Activated T-helper 1 cell treated with anti-CD3 and anti-CD28 coated beads, Interleukin-2, amount 50 U/mL, for 16 hours (primary cell): ENCODE measurements at places on chromosomes 2 and 18.

DNA sequence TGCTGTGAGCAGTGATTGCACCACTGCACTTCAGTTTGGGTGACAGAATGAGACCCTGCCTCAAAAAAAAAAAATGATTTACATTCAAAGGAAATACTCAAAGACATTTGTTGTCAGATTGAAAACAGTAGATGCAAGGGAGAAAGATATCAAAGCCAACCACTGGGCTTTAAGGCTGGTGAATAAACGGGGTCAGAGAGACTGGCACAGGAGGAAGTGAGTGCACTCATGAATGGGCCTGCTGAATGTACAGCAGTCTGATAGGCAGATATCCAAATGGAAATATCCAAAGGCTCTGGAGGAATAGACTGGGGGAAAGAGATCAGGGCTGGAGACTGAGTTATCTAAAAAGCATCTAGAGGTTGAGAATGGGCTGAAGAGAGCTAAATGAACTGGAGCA lies 10.9 kb downstream of the RNF125 start:
- no peak for DNase-seq

DNA sequence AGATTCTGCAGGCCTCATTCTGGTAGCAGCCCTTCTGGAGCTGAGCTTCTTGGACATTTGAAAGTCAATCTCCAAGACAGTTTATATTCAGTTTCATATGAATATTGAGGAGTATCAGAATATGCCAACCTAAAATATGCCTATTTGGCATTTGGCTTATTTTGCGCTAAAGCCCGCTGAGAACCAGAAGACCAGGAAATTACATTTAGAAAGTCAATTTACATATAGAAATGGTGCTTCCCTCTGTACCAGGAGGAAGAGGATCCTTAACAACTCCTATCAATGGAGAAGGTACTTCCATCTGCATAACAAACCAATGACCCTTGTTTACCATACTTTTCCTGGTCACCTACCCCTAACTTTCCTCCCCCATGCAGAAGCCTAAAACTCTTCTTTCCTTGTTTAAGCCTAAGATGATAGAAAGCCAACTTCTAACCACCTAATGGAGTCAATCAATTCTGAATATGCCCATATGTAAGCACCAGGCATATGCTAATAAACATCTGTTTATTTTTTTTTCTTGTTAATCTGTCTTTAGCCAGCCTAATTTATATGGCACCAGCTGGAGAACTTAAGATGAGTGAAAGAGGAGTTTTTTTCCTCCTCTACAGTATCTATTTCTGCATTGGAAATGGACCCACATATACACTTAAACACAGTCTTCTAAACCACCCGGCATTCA lies 57.0 kb upstream of the DYNC1I2 start:
- DNase-seq: no peak

GRCh38 chr2:54967759-54968365 lies 82.4 kb downstream of the RTN4 start:
- DNase-seq: no peak

GRCh38 chr2:216724190-216724589 lies 28.8 kb upstream of the IGFBP5 start:
- DNase-seq: no peak

GRCh38 chr18:58336605-58337004 lies 292.3 kb downstream of the ALPK2 start:
- DNase-seq: no peak

GRCh38 chr18:79521416-79522205 lies 125.9 kb downstream of the NFATC1 start:
- DNase-seq: no peak

DNA sequence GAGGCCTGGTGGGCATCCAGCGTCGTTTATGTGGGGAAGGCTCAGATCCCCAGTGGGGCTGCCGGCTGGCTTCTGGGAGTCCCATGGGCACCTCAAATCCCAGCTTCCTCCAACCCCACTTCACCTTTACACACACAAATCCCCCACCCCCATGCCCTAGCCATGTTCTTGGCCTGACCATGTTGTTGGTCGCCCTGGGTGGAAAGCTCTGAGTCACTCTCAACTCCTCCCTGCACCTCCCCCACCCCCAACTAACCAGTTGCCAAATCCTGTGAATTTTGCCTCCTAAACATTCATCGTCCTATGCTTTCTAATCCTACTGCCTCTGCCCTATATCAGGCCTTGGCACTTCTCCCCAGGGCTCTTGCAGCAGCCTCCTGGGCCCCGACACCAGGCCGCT lies 6.4 kb downstream of the TNS1 start:
- DNase-seq: no peak

- no peak for DNase-seq
Observed at GRCh38 chr2:10000541-10000940, 42.8 kb upstream of the KLF11 start.

DNA sequence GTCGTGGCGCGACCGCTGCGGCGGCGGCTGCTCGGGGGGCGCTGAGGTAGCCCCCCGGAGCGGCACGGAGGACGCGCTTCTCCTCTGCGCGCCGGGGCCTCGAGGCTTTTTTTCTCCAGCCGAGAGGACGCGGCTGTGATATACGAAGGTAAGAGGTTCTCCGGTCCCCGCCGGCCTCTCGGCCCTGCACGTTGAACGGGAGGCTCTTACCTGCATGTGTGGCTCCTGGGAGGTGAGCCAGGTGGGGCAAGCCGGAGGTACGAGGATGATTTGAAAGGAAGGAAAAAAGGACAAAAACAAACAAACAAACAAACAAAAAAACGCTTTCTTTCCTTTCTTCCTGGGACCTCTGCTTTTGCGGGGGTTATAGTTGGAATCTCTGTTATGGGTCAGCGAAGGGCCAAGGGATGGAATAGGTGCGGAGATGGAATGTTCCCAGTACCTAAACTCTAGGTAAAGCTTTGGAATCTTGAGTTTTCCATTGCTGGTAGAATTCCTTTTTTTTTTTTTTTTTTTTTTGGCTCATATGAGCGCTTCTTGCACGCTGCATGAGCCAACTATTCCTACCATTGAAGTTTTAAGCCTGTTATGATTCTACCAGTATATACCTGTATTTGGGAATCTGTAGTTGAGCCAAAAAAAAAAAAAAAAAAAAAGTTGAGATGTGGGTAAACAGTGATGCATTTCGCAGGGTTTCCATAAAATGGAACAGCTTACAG lies 674 bp downstream of the PTPN4 start:
- DNase-seq: no peak

GRCh38 chr2:55885127-55885943 lies 38.2 kb downstream of the EFEMP1 start:
- no peak for DNase-seq

- DNase-seq: no peak
Observed at GRCh38 chr2:72892506-72893173, 5.4 kb downstream of the SPR start.

DNA sequence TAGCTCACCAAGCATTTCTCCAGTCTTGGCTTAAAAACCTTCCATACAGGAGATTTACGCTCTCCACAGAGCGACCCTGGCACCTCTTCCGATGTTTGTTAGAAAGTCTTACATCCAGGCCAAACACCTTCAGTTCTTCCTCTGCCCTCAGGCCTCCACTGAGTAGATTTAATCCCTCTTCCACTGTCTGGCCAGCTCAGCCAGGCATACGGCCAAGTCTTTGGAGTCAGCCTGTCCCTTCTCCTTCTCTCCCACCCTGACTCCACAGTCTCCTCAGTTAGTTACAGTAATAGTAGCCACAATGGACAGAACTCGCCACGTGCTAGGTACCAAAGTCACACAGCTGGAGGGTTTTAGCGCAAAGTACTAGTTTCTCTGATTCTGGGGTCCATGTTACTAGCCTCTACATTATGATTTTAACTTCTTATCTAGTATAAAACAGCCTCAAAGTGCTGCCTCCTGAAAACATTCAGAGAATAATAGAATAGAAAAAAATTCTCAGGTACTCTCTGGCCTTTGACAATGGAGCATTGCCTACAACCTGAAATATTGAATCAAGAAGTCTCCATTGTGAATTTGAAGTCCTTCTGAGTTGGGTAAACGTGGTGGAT lies 39.5 kb downstream of the THNSL2 start:
- no peak for DNase-seq

- no peak for DNase-seq
Observed at GRCh38 chr18:38047820-38048219, 482.2 kb upstream of the CELF4 start.

GRCh38 chr2:148237911-148238310 lies 217.0 kb downstream of the MBD5 start:
- no peak for DNase-seq

DNA sequence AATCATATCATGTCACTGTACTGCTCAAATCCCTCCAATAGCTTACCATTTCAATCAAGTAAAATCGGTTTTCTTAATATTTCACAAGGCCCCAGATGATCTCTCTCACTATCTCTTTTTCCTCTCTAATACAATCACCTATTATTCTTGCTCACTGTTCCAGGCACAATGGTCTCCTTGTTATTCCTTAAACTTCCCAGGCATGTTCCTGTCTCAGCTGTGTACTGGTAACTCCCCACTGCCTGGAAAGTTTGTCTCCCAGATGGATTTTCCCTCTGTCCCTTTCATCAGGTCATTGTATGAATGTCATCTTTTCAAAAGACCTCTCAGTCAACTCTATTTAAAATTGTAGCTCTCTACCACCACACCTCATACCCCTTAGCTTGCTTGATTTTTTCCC lies 30.7 kb upstream of the FANCL start:
- no peak for DNase-seq

GRCh38 chr18:13485604-13486003 lies 240.8 kb downstream of the FAM210A start:
- no peak for DNase-seq

DNA sequence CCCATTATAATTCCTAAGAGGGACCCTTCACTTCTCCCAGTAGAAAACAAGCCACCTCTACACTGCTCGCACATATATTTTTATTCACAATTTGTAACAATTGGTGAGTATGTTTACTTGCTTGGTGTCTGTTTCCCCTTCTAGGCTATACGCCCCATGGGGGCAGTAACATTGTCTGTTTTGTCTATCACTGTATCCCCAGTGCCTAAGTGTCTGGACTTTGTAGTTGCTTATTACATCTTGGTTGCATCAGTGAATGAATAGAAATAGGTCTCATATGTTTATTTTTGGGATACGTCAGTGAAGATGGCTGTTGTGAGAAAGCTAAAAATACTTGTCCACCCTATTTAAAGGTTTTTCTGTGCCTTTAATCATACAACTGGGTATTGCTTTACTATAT lies 87.4 kb upstream of the ITGB6 start:
- no peak for DNase-seq

DNA sequence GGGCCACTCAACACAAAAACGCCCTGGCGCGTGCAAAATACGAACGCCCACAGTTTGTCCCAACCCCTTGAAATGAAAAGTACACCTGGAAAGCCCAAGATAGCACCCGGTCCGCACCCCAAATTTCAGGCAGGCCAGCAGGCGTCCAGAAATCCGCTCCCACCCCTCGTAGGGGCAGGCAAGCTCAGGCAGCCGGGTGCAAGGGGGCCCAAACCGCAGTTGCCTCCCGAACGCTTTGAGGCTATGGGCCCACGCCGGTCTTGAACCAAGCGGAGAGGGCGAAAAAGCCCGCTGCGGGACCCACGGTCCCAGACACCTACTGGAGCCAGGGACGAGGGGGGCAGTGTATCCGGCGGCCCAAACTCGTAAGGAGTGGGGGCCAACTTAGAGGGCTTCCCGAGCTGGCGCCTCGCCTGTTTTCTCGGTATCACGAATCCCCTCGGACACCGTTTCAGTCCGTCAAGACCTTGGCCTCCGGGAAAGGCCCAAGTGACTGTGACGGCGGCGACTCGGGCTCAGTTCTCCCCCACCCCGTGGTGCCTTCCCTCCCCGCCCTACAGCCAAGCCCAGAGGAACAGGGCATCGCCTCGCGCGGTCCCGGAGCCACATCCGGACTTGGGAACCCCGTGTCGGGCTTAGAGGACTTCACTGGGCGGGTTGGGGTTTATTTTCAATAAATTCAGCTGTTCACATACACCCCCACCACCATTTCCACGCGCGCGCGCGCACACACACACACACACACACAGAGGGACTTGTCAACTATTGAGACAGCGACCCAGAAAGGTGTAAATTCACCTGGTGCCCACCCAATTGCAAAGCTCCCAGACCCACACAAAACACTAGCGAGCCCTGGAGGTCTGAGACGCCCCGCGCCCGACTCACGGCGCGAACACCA lies 6.2 kb upstream of the SATB2 start:
- DNase-seq: no peak

- DNase-seq: no peak
Observed at GRCh38 chr2:219469186-219469724, 29.4 kb upstream of the GMPPA start.

DNA sequence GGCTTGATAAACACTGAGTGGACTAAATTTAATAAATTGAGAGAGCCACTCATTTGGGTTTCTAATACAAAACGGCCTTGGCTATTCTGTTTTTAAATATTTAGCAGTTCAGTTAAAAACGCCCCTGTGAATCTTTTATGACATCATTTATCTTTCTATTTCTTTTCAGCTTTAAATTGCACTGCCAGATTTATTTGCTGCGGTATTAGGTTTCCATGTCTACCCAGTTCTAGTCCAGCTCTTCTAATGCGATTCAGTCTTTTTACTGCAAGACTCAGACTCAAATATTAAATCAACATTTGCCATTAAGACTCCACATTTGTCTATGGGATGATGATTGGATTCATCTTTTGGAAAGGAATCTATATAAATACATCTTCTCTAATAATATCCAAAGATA lies 2174.3 kb upstream of the PIK3C3 start:
- DNase-seq: no peak

GRCh38 chr2:16050908-16051489 lies 110.6 kb downstream of the MYCN start:
- no peak for DNase-seq

GRCh38 chr2:158539176-158540005 lies 82.6 kb downstream of the PKP4 start:
- DNase-seq: no peak

DNA sequence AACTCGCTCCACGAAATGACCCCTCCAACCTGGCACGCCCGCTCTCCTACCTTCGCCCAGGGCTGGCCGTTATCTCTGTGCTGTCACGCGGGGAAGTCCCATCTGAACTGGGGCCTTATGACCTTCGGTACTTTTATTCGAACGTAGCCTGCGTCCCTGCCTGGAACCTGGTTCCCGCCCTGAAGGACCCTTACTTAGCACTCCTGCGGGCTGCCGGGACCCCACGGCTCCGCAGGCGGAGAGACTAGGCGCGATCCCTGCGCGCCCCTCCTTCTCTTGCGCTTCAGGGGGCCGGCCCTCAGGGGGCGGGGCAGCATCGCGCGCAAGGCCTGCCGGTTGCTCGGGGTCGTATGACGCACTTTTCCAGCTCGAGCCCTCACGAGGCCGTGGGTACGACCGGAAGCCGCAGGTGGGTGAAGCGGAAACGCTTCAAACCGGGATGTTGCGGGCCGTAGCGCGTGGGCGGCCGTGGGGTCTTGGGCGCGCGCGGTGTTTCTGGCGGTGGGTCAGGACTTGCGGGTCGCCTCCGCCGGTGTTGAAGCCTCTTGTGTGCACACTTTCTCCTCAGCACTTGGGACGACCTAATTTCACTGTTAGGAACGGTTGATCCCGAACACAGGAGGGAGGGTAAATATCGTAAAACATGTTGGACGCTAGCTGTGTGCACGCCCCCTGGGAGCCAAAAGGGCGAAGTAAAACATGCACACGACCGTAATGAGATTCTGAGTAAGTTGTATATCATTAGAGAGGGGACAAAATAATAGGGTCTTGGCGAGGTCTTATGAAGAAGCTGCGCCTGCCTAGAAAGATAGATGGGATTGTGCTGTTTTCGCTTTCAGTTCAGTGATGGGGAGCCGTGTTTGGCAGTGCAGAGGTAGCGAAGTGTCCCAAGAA lies at the start of the genes LIPT1 and TSGA10:
Gene LIPT1, plus strand, starts transcription at position 325 of the 894 bp plus-strand sequence. CDS start 6,991 bp downstream, outside the sequence.
Gene TSGA10, minus strand, starts transcription at position 300 of the 894 bp plus-strand sequence. CDS start 45,503 bp downstream, outside the sequence.
- DNase-seq: peak; percentile 78

- DNase-seq: no peak
Observed at GRCh38 chr18:22572341-22572740, 154.6 kb upstream of the CTAGE1 start.

- no peak for DNase-seq
Observed at GRCh38 chr18:54558609-54559585, 32.1 kb upstream of the DYNAP start.
